NCI-H460 (cell line): ENCODE measurements at places on chromosomes 12 and 14. TPM values are rescaled to one million over a fixed set of nuclear protein-coding genes. Genes with fewer than 3 reads are reported as not detected.

GRCh38 chr12:109092497-109093021 lies 713 bp downstream of the ALKBH2 start:
- DNase-seq = no peak

- DNase-seq = peak; percentile 27
Measured at GRCh38 chr14:39102265-39102968, 618 bp downstream of the SEC23A start.

The RNFT2 gene
- total RNA-seq = 16.5 and 20.8 TPM in 2 replicates

- DNase-seq = no peak
Measured at GRCh38 chr12:56169229-56169759, 11.1 kb downstream of the MYL6 start.

DNA sequence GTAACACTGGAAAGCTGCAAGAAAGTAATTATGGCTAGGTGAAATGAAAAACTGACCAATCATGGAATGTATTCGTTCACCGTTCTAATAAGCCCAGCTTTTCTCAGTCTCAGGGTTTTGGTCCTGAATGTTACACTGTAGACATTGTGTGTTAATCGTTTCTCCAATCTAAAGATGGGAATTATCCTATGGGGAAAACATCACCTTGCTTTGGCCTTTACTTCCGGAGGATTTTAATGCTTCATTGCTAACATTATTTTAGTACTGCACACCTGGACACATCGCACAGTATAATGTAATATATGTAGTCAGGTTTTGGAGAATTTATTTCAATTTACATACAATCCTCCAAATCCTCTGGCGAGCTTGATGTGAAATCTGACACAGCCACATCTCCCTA lies 1.2 kb upstream of the TRHDE start:
- no peak for DNase-seq

DNA sequence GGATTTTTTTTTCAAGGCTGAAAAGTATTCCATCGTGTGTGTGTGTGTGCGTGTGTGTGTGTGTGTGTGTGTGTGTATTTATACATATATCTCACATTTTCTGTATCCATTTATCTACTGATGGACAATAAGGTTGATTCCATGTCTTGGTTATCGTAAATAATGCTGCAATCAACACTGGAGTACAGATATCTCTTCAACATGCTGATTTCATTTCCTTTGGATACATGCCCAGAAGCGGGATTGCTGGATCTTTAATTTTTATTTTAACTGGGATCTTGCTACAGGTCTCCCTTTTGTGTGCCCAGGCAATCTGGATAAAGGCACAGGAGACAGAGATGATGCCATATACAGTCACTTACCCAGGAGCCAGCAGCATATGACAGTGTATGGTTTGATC lies 338.1 kb downstream of the SOX5 start:
- DNase-seq = no peak

DNA sequence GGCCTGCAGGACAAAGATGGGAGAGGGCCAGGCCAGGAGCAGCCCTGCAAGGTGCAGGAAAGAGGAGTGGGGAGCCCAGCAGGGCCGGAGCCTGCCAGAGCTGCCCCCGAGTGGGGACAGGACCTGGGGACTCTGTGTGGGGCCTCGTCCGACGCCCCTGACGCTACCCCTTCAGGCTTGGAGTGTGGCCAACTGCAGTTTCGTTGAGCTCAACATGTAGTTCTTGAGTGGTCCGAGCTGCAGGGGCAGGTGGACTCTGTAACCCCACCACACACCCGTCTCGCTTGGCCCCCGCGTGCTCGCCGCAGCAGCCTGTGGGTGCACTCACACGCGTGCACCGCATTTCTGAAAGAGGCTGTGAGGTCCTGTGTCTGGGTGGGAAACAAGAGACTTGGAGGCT lies 2.0 kb downstream of the ASPG start:
- DNase-seq = no peak

The CCDC177 gene
- total RNA-seq = not detected in 2 replicates

The CLEC1B gene
- total RNA-seq = not detected in 2 replicates

DNA sequence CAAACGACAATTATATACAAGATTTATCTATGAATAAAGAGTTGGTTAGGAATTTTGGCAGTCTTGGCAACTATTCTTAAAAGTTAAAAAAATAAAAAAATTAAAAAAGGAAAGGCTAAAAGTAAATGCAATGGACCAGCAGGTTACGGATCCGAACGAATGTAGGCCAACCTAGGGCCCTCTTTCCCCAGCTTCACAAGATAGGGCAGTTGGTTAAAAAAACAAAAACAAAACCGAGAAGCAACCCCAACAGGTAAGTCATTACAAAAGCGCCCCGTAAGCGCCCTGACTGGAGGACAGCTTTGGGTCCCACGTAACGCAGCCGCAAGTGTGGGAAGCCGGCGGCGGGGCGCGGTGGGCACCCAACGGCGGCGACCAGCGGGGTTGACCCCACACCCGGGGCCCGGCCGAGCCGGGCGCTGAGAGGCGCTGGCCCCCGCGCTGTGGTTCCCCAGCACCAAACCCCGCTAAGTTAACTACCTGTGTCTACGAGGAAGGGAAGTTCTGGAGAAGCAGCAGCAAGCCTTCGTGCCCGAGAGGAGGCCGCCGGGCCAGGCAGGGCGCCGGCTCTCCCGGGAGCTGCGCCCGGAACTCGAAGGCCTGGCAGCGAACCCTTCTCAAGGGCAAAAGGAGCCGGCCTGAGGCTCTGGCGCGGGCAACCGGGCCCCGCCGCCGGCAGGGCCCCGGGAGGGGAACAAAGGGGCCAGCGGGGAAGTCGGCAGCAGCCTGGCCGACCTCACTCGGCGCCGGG lies 882 bp downstream of the HECTD1 start:
- DNase-seq = no peak
